ENCODE measurements at places on chromosomes 6 and 20.

DNA sequence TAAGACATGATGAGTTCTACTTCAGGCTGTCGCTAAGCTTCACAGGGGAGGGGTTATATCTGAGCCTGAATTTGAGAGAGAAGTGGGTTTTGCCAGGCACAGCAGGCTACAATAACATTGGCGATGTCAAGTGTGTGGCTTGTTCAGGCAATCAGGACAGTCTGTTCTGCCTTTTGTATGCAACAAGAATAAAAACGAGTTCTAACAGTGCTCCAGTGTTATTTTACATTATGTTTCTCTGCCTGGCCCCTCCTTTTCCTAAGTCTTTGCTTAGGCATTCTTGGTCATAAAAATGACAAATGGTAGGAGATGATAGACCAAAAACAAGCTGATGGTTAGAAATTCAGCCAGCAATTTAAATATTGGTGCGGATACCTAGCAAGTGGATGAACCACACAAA lies 26.8 kb downstream of the PAQR8 start:
- no peak for DNase-seq

GRCh38 chr6:149934249-149935156 lies 7.3 kb upstream of the ULBP2 start:
- DNase-seq, result peak; percentile 70

DNA sequence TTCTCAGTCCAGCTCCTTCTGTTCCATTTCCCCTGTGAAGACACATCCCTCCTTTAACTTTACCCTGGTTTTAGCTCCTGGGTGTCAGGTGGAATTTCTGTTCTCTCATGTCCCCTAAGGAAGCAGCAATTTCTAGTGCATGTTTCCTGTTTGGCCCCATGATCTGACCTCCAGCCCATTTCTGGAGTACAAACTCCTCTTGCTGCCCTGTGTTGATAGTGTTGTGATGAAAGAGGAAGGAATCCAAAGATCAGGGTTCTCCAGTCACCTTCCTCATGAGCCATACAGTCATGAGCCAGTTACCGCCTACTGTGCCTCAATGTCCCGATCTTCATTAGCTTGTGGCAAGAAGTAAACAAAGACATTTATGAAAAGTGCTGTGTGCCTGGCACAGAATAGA lies 97.4 kb downstream of the PHACTR1 start:
- DNase-seq, result no peak

- DNase-seq, result no peak
These were observed 20.5 kb downstream of the PTK7 start for GRCh38 chr6:43096451-43097097.

GRCh38 chr20:49366687-49367086 lies 88.8 kb upstream of the ZNFX1 start:
- DNase-seq, result no peak

GRCh38 chr6:116492331-116493067 lies 18.9 kb upstream of the CALHM5 start:
- no peak for DNase-seq

- peak; percentile 17 for DNase-seq
These were observed 38.7 kb downstream of the TRAF3IP2 start for GRCh38 chr6:111566873-111567517.

DNA sequence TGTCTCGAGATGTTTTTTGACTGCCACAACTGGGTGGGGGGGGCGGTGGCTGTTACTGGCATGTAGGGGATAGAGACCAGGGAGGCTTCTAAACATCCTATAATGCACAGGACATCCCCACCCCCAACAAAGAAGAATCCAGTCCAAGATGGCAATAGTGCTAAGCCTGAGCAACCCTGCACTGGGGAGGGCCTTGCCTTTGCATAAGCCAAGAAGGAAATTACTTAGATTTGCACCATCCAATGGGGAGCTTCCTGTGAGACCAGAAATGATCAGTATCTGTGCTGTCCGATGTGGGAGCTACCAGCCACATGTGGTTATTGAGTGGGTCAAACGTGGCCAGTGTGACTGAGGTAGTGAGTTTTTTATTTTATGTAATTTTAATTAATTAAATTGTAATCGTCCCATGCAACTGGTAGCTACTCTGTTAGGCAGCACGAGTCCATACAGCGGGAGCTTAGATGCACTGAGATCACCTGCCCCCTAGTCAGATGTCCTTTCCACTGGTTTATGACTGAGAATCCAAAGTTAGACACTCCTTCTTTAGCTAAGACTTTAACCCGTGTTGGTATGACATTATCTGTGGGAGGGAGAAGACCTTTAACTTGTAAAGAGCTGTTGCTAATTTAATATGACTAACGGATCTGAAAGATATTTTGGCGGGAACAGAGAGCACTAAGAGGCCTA lies 97.4 kb upstream of the NEDD9 start:
- DNase-seq, result no peak

- no peak for DNase-seq
These were observed 18.7 kb upstream of the HECA start for GRCh38 chr6:139115989-139116758.

- DNase-seq, result no peak
These were observed 33.0 kb downstream of the CARMIL1 start for GRCh38 chr6:25312034-25312620.

GRCh38 chr6:12385316-12385715 lies 95.2 kb downstream of the EDN1 start:
- no peak for DNase-seq

- no peak for DNase-seq
These were observed 276.2 kb downstream of the PHACTR1 start for GRCh38 chr6:12992770-12993169.

DNA sequence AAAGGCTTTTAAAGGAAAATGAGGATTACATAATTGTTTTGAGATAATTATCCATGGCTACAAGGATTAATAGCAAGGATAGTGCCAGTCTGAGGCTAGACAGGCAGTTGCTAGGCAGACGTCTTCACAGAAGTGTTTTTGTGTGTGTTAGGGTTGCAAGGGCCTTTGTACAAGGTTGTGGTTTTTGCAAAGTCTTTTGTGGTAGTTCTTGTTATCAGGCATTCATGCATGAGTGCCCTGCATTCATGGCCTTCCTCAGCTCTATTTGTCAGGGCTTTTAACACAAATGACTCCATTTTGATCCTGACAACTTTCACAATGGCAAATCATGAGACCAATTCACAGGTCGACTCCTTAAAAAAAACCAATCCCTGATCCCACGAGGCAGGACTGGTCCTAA lies 68.1 kb upstream of the TXNDC5 start:
- no peak for DNase-seq

GRCh38 chr6:161010418-161010817 lies 18.8 kb downstream of the MAP3K4 start:
- DNase-seq, result no peak

DNA sequence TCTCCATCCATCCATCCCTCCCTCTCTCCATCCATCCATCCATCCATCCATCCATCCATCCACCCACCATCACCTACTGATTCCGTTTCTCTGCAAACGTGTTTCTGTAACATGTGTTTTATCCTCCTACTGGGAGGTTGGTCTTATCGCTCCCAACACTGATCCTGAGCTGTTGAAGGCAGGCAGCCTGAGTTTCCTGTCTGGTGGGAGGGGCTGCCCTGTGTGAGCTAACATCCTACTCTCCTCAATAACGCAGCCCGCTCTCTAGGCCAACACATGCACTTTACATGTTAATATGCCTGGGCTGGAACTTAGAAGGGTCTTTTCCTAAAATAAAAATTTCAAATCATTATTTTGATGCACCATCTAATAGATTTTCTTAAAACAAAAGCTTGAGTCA lies 126.5 kb downstream of the WDR27 start:
- no peak for DNase-seq

GRCh38 chr6:143901885-143902750 lies 37.8 kb downstream of the ZC2HC1B start:
- DNase-seq, result no peak

- DNase-seq, result no peak
These were observed 112.6 kb downstream of the SLC16A10 start for GRCh38 chr6:111199935-111200334.

GRCh38 chr6:143197377-143197776 lies 136.7 kb downstream of the AIG1 start:
- DNase-seq, result no peak

GRCh38 chr6:130324657-130325056 lies 41.2 kb upstream of the TMEM200A start:
- DNase-seq, result no peak

- peak; percentile 15 for DNase-seq
These were observed 48.5 kb downstream of the FNDC1 start for GRCh38 chr6:159217595-159218275.

DNA sequence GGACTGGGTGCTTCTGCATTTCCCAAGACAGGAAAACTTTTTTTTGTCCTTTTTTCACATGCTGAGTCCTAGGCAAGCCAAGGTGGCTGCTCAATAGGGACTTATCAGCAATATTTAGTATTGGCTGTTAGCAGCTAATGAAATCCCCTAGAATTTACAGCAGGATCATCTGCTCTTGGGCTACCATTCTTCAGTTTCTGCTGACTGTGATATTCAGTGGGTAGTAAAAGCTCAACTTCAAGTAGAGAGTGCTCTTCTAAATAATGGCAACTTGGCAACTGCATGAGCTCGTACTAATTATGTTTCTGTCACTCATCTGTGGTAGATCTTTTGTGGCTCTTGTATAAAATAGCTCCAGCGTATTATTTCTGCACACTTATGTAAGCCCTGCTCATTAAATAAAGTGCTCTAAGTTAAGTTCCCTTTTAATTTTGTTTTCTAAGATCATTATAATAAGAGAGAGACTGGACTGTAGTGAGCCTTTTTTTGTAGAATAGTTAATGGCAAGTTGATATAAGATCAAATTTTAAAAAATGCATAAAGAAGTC lies 110.3 kb downstream of the SLC35F1 start:
- DNase-seq, result no peak

GRCh38 chr6:107673076-107673494 lies 151.0 kb downstream of the SCML4 start:
- DNase-seq, result no peak

DNA sequence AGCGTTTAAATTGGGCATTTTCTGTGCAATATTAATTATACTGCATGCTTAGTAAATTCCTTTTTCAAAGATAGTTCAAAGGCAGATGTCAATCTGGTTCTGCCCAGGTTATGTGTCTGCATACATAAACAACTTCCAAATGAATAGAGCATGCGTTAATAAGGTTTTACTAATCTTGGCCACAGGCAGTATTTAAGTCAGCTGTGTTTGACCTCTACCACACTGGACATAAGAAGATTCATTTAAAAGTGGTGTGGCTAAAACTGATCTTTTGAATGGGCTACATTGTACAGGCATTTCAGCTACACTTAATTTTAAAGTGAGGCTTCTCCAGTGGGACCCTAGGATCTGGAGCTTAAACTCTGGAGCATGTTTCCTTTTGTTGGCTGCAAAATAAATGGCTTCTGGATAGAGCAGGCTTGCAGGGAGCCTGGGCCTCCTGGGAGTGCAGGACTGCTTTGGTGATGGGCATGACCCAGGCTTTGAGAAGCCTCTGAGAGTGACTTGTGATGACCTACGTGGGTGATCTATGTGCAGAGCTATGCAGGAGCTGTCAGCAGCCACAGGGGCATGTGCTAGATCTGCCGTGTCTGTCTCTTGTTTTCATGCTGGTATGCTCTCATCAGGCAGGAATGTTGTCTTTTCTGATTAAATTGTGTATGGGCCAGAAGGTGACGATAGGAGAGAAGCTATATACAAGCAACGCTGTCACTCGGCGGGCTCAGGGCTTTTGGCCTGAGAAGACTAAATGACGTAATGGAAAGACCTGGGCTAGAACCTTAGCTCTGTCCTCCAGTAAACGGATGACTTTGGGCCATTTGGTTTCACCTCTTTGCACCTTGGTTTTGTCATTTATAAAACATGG lies 331.2 kb downstream of the QKI start:
- DNase-seq, result no peak

DNA sequence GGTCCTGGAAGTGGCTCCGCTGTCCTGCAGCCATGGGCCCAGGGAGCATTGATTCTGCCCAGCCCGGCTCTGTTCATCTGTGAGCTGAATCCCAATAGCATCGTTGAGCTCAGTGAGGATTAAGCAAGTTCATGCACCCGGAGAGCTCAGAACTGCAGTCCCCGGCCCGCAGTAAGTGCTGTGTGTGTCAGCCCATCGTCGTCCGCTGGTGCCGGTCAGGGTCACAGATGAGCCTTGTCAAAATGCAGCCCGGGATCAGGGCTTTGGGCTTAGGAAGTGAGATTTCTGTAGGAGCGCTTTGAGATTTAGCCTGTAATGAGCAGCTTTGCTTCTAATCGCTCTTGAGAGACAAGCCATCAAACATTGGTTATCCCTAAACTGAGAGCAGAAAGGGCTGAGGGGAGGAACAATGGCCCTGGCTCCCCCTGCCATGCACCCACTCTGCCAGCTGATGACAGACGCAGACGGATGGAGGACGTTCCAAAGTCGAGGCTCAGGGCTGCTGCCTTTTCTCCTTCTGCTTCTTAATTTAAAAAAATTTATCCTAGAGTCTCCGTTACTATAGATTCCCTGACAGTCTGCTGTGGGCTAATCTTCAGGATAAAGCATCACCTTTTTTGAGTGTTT lies 25.6 kb upstream of the SULF2 start:
- no peak for DNase-seq

GRCh38 chr6:122059918-122060317 lies 339.5 kb upstream of the HSF2 start:
- no peak for DNase-seq

GRCh38 chr6:16476861-16477260 lies 238.5 kb downstream of the GMPR start:
- DNase-seq, result no peak

DNA sequence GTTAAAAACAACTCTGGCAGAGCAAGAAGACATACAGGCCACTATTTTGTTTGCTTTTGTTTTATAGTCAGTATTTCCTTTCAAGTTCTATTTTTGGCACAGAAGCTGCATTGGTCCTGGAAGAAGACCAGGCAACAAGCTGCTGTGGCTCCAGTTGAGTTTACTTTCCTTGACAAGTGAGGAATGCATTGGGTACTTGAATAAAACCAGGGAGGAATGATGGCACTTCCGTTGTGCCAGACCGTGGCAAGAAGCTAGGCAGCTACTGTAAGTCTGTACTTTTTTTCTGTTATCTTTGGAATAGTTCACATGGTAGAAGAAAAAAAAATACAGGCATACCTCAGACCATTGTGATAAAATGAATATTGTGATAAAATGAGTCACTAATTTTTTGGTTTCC lies 66.3 kb downstream of the NCOA3 start:
- no peak for DNase-seq

DNA sequence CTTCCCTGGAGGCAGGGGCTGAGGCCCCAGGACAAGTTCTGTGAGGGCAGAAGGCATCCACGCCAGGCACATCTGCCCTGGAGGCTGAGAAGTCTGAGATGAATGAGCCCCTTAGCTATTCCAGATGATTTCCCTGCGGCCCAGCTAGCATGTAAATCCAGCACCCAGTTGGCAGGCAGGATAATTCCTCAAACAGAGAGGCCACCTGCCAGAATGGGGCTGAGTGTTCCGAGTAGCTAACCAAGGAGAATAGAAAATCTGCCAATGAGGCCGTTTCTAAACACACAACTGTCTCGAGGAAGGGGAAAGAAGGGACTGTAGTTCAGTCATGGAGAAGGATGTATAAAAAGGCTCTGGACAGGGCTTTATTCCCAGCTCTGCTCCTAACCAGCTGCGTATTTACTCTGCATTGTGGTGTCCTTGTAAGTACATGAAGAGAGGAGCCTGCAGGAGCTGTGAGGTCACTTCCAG lies 211.4 kb upstream of the CDYL start:
- no peak for DNase-seq
